ENCODE measurements at places on chromosomes 5 and 9.

DNA sequence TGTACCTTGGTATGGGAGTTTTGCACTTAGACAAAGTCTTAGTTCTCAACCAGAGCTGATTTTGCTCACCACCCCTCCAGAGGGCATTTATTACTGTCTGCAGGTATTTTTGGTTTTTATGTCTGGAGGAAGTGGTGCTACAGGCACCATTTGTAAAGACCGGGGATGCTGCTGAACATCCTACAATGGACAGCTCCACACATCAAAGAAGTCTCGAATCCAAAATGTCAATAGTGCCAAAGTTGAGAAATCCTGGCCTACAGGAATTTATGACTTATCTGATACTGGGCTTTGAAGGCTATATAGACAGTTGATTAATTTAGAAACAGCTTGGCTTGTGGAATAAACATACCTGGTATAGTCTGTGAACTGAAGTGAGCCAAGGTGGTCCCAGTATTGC lies 137.5 kb downstream of the PIP5K1B start:
- DNase-seq: no peak

GRCh38 chr5:177438468-177438867 lies 8.1 kb upstream of the PRR7 start:
- no peak for DNase-seq

- DNase-seq: no peak
These were observed 27.5 kb downstream of the PHF2 start for GRCh38 chr9:93603906-93604326.

GRCh38 chr5:93273176-93273575 lies 307.8 kb downstream of the NR2F1-AS1 start:
- no peak for DNase-seq

DNA sequence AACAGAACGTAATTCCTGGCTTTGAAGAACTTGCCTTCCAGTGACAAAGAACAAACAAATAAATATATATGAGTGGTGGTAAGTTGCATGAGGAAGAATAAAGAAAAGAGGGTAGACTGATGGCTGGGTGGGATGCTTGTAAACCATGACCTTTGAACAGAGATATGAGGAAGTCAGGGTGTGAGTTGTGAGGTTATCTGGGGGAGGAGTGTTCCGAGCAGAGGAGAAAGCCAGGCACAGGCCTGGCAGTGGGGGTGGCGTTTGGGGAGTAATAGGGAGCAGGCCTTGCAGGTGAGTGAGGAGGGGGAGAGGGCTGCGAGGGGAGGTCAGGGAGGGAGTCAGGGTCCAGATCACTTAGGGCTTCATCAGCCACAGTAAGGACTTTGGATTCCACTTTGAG lies 213.4 kb downstream of the PTTG1 start:
- DNase-seq: no peak
